ENCODE measurements at places on chromosomes 2 and 18.

DNA sequence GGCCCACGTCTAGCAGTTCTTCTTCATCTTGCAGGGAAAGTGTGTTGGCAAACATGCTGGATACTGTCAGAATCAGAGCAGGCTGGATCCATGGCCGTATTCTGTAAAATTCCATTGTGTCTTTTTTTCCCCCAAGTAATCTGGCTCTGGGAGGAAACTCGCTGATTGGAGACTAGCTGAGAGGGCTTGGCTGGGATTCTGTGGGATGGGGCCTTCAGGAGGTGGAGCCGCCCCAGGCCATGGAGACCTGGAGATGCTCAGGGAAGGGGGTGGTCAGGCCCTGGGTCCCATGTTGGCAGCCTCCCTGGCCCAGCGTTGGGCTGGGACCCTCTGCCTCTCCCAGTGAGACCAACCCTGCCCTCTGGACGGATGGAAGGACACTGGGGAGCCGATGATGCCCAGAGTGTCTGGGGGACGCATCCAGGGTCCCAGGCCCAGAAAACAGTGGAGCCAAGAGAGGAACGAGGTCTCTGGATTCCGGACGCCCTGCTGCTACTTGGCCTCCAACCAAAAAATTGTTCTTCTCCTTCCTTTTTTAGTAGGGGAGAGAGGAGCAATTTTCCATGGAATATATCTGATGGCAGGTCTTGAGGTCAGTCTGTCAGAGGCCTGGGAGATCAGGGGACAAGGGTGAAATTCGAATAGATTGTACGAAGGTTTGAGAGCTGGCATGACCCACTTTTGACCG, 114.5 kb downstream of the AGAP1 start:
- no peak for DNase-seq

DNA sequence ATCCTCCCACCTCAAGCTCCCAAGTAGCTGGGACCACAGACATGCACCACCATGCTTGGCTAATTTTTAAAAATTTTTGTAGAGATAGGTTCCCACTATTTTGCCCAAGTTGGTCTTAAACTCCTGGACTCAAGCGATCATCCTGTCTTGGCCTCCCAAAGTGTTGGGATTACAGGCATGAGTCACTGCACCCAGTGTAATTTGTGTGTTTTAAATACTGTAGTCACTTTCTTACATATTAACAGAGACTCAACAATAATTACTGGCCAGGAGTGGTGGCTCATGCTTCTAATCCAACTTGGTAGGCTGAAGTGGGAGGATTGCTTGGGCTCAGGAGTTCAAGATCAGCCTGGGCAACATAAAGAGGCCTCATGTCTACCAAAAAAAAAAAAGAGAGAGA, 293.0 kb downstream of the RDH14 start:
- no peak for DNase-seq

- no peak for DNase-seq
These were observed 222.0 kb upstream of the CHAC2 start for GRCh38 chr2:53545604-53546003.

DNA sequence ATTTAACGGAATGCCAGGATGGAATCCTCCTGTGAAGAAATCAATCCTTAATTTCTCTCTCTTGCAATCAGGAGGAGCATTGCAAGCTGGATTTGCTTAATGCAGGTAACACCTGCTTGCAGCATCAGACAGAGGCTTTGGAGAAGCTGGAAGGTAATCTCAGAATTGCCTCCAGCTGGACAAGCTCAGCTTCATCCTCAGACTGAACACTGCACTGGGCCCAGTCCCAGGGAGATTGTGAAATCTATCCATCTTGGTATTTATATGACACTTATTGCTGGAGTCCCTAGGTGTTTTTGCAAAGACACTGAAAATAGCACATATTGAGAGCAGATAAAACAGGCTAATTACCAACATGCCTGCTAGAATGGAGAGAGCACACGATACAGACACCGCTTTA, 179.4 kb upstream of the SESTD1 start:
- no peak for DNase-seq

- no peak for DNase-seq
These were observed 13.6 kb upstream of the KIDINS220 start for GRCh38 chr2:8850845-8851487.

DNA sequence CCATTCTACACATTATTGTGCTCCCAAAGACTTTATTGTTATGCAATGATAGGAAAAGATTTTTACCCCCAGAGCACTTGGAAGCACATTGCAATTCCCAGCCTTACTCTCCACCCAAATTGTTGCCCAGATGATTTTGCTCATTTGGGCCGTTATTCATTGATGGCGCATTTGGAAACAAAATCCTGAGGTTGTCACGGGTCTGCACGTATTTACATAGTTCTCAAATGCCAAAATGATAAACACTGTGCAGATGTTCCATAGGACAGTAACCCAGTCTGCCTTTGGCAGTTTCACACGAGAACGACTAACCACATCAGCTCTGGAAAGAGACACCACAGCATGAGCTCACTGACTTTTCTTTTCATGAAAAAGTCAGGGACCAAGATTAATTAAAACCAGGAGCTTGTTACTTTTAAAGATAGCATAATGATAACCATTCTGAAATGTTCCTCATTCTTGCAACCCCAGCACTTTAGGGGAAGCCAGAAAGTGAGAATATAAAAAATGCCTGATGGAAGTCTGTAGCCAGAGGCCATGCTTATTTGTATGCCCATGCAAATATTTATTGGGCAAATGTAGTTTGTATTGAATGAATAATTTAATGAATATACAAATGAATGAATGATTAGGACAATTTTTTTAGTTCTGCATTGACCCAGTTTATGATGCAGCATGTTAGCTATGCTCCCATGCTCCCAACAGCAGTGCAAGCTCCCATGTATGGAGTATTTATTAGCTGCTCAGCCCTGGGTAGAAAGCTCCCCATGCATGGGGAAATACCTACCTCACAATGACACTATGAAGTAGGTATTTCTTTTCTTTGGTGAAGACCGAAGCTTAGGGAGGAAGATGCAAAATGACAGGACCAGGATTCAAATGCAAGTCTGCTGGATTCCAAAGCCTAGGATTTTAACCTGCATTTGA, 84.6 kb downstream of the MAIP1 start:
- no peak for DNase-seq

- no peak for DNase-seq
These were observed 94.4 kb downstream of the VWA3B start for GRCh38 chr2:98181346-98181745.
